ENCODE measurements at places on chromosomes 3 and 15.

DNA sequence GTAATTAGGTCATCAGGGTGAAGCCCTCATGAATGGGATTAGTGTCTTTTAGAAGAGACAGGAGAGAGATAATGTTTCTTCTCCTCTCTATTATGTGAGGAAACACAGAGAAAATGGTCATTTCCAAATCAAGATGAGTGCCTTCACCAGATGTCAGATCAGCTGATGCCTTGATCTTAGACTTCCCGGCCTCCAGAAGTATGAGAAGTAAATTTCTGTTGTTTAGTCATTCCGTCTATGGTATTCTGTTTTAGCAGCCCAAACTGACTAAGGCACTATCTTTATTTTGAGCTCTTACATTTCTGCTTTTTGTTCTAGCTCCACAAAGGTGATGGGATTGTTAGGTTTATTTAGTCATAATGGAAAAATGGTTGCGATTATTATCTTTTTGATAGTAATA is 273.2 kb upstream of the GADL1 start:
- peak; percentile 42 for DNase-seq

GRCh38 chr3:42991341-42992315 is 12.5 kb downstream of the GASK1A start:
- no peak for DNase-seq

- DNase-seq: no peak
Observed at GRCh38 chr3:89889386-89889785, 782.0 kb downstream of the EPHA3 start.

DNA sequence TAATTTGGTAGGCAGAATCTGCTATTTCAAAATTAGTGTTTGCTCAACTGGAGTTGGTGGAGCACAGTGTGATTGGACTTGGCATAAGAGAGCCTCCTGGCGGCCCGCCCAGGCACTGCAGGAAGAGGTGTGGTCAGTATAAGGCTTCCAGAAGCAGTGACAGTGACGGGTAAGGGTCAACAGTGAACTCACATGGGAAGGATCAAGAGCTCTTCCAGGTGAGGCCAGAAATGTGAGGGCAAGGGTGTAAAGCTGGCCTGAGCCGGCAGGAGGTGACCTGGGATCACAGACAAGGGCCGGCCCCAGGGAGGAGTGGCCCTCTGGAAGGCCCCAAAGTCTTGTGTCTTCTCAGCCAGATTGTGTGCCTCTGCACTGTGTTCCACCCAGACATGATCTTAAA is 93.2 kb upstream of the RNF7 start:
- peak; percentile 88 for DNase-seq

- no peak for DNase-seq
Observed at GRCh38 chr3:170697131-170697530, 111.3 kb upstream of the SLC7A14 start.

DNA sequence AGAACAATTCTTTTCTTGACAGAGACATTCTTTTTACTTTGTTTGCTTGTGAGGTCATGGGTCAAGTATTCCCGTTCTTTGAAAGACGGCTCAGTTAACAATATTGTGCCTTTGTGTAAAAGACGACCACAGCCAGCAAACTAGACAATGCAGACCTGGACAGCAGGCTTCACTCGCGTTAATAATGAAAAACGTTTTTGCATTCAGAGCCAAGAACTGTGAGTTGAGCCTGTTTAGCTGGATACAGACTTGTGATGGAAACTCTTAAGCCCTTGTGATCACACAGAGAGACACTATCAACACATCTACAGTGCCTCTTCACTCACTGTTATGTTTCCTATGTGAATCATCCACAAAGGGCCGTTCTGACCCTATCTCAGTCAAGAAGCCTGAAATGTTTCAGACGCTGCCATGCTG is 37.3 kb upstream of the CMTM7 start:
- DNase-seq: peak; percentile 3

GRCh38 chr15:60966316-60966715 is 262.8 kb downstream of the RORA start:
- DNase-seq: no peak
